ENCODE measurements at places on chromosomes 4 and X.

DNA sequence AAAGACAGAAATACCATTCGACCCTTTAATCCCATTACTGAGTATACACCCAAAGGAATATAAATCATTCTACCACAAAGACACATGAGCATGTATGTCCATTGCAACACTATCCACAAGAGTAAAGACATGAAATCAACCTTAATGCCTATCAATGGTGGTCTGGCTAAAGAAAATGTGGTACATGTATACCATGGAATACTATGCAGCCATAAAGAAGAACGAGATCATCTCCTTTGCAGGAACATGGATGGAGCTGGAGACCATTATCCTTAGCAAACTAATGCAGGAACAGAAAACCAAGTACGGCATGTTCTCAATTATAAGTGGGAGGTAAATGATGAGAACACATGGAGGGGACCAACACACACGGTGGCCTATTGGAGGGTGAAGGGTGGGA, 7.9 kb downstream of the SCLT1 start:
- DNase-seq: no peak

GRCh38 chrX:112377481-112377880, 294.9 kb upstream of the TRPC5 start:
- no peak for DNase-seq

DNA sequence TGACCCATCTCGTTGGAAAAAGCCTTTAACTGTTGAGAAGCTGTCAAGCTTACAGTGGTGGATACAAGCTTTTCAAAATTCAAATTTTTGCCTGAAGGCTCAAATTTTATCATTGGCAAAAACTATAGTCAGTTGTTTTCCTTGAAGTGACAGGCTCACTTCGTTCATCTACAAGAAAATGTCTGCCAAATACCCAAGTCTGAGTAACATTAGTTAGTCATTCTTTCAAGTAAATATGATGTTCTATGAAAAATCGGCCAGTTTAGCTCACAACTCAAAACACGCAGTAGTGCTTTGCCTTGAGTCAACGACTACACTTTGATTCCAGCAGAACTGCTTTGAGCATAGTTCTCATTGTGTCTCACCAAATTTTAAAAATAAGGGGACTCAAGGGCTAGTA, 170.3 kb upstream of the MAMLD1 start:
- DNase-seq: no peak

DNA sequence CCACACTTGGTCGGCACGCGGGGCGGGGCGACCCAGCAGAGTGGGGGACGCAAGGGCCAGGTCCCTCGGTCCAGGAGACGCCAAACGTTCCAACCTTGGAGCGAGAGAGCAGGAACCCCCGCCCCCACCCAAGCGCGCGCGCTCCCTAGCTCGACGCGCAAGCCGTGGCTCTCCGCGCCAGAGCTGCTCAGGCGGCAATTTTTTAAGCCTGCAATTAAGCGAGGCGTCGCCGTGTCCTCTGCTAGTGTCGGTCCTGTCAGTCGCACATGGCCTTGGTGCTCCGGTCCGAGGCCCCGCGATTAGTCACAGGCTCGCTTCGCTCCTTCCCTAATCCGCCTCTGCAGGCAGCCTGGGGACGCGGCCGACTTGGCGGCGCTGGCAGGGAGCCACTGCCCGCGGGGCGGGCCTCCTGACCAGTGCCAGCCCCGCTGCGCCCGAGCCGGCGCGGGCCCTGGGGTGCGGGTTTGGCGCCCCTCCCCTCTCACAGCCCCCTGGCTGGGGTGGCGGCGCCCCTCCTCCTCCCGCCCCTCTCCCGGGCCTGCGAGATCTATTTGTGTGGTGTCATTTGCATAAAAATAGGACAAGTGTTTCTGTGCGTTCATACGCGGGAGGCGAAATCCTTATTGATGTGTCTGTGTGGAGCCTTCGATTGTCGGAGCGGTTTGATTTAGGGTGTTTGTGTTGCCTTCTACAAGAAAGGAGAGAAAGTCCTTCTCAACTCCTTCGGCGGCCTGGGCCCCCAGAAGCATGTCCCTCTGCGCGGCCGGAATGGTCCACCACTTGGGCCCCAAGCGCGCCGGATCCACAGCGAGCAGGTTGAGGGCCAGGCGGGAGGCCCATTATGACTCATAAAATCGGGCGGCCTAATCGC, 9.8 kb upstream of the BCOR start:
- DNase-seq: no peak

- no peak for DNase-seq
Measured at GRCh38 chr4:121685257-121685656, 11.5 kb downstream of the ANXA5 start.

DNA sequence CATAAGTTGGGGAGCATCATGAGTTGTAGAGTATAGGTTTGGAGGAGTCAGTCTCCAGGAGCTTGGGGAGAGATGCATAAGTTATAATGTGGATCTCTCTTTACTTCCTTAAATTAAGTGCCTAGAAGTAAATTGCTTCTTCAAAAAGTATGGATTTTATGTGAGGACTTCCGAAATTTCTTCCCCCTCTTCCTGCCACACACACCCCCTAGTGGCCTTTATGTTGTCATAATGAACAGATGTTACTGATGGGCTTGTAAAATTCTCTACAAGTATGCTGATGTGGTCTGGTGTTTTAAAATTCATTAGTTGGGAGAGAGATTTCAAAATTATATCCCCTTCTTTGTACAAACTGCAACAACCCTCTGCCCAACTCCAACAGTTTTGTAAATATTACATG, 2.3 kb upstream of the METTL14 start:
- DNase-seq: no peak

DNA sequence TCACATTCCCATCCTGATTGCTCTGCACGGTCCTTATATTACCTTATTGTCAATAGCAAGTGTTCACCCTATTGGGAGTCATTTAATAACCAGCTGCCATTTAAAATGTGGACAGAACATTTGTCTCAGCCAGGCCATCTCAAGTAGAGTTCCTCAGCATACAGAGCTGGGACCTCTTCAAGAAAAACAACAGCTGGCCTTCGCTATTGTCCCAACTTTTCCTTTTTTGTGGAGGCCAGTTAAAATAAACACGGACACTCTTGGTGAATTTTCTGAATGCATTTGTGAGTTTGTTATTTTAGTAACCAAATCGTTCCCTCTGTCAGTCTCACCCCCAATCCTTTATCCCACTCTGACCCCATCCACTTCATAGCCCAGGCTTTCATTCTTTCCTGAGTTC, 395.3 kb upstream of the PITX2 start:
- DNase-seq: no peak

GRCh38 chr4:10677796-10678497, 6.6 kb downstream of the CLNK start:
- no peak for DNase-seq

DNA sequence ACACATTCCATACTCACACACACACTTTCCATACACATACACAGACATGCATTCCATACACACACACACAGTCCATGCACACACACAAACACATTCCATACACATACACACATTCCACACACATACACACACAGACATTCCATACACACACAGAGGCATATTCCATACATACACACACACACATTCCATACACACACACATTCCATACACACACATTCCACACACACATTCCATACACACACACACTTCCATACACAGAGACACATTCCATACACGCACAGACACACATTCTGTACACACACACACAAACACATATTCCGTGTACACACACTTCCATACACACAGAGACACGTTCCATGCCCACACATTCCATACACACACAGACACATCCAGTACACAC, 14.8 kb downstream of the LINC00632 start:
- no peak for DNase-seq

DNA sequence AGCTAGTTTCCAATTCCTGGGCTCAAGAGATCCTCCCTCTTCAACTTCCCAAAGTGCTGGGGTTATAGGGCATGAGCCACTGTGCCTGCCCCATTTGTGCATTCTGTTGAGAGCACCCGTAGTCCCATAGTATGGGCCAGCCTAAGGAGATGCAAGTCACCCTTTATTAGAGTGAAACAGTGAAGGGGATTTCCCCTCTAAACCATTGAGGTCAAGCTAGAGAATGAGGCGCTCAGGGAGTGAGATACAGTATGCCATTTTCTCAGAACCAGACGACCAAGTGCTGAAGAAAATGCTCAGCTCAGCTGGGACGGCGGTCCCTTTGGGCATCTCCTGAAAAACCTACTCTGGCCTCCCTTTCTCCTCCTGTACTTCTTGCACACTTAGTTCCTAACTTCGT, 18.7 kb downstream of the RNF4 start:
- no peak for DNase-seq

GRCh38 chrX:115233497-115234455, at the start of gene LRCH2:
LRCH2 (minus strand) TSS chrX:115234096; CDS start chrX:115234041, 55 bp downstream.
- no peak for DNase-seq

GRCh38 chr4:8838961-8839431, 32.6 kb downstream of the HMX1 start:
- no peak for DNase-seq

DNA sequence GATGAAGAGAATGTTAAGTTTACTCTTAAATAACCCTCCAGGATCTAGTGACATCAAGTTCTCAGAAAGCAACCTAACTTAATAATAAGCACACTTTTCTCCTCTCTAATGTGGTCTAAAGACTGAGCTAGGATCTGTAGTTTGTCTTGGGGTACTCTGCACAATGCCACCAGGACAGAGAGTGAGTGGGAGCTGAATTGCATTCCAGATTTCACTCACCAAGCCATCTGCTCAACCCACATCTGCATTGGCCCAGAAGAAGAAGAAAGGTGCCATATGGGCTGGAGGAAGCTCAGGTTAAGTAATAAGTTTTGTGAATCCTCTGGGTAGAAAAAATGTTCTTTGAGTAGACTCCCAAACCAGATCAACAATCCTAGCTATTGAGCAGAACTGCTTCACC, 384.6 kb downstream of the PPP3CA start:
- no peak for DNase-seq

- no peak for DNase-seq
Measured at GRCh38 chr4:93199492-93199891, 629.1 kb upstream of the ATOH1 start.

- no peak for DNase-seq
Measured at GRCh38 chr4:104451573-104451972, 43.1 kb downstream of the CXXC4 start.

DNA sequence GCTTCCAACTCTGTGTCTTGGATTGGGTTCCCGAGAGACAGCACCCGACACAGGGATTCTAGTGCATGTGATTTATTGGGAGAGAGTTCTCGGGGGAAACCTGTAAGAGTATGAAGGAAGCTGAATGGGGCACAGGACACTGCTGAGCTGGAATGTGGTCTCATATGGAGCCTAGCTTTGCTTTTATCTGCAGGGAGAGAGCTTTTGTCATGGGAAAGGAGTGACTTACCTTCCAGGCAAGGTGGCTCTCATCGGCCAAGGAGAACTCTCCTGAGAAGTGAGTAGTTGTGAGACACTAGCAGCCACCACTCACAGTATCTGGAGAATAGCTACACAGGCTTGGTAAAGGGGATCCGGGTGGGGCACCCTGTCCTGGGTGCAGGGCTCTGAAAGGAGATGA, 124.5 kb downstream of the NHS start:
- DNase-seq: no peak
